ENCODE measurements at places on chromosomes 7 and 10. TPM values are rescaled to one million over a fixed set of nuclear protein-coding genes. Genes with fewer than 3 reads are reported as not detected.

DNA sequence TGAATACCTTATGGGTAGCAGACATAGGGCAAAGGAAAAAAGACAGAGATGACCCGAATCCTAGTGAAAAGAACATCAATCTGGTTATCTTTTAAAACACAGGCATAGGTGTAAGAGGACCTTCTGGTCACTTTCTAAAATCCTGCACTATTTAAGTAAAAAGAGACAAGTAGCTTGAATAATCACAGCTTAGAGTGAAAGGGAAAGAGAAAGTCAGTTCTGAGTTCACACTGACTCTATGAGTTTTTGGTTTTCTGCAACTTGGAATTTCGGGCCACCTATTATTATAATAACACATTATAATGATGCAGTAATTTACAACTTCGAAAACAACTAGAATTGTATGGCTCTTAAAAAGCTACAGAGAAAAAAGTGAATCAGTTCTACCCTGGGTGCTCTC lies 247.8 kb downstream of the DOCK4 start:
- DNase-seq: no peak

DNA sequence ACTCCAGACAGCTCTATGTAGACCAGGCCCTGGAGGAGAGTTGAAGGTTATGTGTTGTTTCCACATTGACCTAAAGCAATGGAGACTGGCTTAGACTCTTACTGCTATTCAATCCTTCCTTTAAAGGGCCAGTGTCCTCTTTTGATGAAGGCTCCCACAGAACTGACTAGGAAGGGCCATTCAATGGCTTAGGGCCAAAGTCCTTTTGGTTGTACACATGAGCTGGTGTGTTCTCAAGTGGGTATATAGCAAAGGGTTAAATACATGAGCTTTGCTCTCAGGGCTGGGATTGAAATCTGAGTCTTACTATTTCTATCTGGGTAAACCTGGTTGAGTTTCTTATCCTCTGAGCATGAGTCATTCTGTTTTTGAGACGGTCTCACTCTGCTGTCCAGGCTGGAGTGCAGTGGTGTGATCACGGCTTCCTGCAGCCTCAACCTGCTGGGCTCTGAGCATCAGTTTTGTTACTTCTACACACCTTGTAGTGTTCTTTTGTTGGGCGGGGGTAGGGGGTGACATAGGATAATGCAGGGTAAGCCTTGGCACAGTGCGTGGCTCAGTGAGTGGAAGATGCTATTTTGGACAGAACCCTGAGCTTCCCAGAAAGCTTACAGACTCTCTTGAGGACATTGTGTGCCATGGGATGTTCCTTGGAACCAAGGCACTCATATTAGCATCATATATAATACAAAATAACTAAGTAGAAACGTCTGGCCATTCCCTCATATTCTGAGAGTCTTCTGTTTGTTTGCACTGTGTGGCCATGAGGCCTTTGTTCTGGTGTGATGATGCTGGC lies 90.1 kb downstream of the ABCC2 start:
- DNase-seq: no peak

GRCh38 chr7:40608321-40609075 lies 473.7 kb downstream of the SUGCT start:
- DNase-seq: no peak

GRCh38 chr10:73506491-73506890 lies 10.7 kb upstream of the PPP3CB start:
- no peak for DNase-seq

- no peak for DNase-seq
These were observed 31.8 kb upstream of the ABCA13 start for GRCh38 chr7:48139459-48139858.

- DNase-seq: no peak
These were observed 173.6 kb upstream of the TEX47 start for GRCh38 chr7:88969167-88969566.

- DNase-seq: no peak
These were observed 199.4 kb downstream of the DYNC1I1 start for GRCh38 chr7:95971716-95972115.

- no peak for DNase-seq
These were observed 91.0 kb downstream of the SLC16A9 start for GRCh38 chr10:59618666-59619065.

The AKR1C2 gene
- polyA plus RNA-seq: 8.3 TPM

The SUN3 gene
- polyA plus RNA-seq: 0.29 TPM

The KIAA1217 gene
- 60.8 TPM for polyA plus RNA-seq

The SPDYE16 gene
- polyA plus RNA-seq: 3.3 TPM

The CYP26A1 gene
- not detected for polyA plus RNA-seq

Measured in left lung (tissue), 14 donors.